ENCODE measurements at places on chromosomes 3 and 15. TPM values are rescaled to one million over a fixed set of nuclear protein-coding genes. Genes with fewer than 3 reads are reported as not detected.

Gene MGLL
- 11.6 TPM for total RNA-seq

Gene ADGRG7
- not detected for total RNA-seq

Gene NRROS
- total RNA-seq = 1.9 TPM

Gene SIAH2
- 17.1 TPM for total RNA-seq

Gene ABI3BP
- 2.7 TPM for total RNA-seq

Gene ANKRD34C
- total RNA-seq = 2.4 TPM

Gene IL16
- 1.8 TPM for total RNA-seq

DNA sequence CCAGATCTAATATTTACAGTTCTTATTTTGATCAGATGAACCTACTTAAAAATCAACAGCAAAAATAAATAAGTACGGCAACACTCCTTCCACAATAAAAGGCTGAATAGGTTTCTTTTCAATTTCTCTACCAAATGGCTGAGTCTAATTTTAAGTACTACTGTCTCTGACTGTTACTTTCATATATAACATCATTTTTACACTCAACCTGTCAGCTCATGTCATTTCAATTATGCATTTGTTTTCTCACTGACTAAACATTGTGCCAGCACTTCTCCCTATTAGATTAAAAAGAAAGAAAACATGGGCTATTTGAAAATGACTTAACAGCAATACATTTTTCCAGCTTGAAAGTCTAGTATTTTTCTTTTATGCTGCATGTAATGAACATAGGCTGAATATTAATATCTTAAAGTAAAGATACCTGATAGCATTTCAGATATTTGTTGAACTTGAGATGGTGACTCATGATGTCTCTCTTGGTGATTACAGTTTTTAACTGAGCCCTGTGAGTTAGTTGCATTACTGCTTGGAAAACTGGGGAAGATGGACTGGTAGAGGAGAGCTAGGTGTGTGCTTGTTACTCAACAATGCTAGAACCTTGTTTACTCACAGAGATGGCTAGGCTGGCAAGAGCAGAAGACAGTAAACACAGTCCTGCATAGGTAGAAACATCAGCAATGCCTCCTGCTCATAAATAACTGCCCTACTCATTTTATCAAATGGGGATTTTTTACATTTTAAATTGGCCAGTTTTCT, 73.9 kb downstream of the PEX5L start:
- no peak for DNase-seq

GRCh38 chr15:84570164-84570735, 30.6 kb upstream of the ZSCAN2 start:
- no peak for DNase-seq

DNA sequence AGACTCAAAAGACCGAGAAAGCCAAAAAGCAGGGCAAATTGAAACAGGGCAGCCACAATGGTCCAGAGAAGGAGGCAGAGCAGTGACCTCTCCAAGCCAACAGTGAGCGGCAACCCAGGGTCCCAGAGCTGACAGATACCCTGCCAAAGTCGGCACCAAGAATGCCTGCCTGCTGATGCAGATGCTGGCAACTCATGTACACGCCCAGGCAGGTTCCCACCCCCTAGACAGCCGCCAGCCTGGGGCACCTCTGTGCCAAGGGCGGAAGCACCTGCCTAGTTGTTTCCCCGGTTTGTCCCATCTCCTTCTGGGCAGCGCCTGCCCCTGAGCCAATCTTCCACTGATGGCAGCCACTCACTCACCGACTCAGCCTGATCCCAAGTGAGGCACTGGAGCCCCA, 22.1 kb downstream of the KLHL25 start:
- no peak for DNase-seq

DNA sequence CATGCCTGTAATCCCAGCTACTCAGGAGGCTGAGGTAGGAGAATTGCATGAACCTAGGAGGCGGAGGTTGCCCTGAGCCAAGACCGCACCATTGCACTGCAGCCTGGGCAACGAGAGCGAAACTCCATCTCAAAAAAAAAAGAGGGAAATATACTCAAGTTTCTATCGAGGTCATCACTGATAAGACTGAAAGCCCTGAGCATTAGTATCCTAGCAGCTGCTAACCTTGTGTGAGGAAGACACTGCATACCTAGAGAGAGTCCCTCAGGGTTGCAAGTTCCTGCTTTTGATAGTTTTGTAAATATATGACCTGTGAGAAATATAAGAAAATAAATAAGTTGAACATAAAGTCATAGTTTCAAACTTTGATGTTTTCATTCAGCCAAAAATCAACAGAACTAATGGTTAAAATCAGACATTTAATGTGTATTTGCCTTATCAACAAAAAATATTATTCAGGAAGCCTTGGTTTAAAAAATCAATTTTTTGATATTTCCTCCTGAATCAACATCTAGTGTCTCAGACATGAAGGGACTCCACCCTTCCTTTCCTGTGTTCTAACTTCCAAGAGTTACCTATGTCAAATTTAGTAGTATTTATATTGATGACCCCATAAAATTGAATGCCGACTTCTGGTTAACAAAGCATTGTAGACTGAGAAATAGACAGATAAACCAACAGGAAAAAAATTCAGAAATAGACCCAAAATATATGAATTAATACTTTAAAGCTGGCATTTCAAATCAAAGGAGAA, 19.8 kb upstream of the USP3 start:
- DNase-seq = no peak

- no peak for DNase-seq
These were observed 361.0 kb upstream of the IL12A start for GRCh38 chr3:159627634-159628033.

- DNase-seq = no peak
These were observed 91.2 kb downstream of the CACNA1D start for GRCh38 chr3:53585627-53586026.

DNA sequence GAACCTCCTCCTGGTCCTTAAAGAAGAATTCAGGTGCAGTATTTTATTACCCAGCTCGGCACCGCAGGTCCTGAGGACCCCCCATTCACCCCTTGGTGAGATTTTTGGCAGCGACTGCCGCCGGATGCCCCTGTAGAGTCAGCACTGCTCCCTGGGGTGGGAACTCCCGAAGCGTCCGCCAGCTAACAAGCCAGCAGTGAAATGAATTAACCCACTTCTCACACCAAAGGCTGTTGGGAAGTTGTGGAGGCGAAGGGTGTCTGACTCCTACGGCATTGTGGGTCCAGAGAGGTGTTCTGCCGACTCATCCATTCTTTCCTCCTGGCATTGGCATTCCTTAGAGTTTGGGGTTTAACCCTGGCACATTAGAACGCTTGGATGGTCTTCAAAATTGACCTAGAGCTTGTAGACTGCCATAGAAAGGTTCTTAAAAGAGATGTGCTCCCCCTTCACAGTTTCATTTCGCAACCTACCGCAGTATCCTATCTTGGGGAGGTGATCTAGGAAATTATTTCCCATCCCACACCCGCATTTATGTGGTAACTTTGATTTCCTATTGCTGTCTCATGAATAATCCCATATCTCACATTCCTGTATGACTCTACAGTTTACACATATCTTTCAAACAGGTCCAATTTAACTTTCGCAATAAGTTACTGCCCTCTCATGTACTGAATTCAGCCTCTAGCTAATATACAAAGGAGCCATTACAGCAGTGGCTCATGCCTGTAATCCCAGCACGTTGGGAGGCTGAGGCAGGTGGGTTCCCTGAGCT, 879 bp upstream of the EIF5A2 start:
- no peak for DNase-seq

DNA sequence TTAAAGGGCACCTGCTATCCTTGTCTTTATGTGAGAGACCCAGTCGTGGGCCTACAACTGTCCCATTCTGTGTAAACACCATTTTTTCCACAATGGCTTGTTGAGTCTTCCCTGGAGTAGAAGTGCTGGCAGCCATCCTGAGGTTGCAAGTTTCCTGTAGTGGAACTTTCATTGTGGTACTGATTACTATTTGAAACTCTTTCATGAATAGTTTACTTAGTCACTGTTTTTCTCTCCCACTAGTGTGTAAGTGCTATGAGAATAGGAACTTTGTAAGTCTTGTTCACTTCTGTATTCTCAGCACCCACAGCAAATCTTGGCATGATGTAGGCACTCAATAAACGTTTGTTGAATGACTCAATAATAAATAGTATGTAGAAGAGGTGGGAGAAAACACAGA, 48.6 kb downstream of the RARB start:
- DNase-seq = no peak

GRCh38 chr3:66220066-66220465, 735 bp upstream of the SLC25A26 start:
- DNase-seq = no peak

DNA sequence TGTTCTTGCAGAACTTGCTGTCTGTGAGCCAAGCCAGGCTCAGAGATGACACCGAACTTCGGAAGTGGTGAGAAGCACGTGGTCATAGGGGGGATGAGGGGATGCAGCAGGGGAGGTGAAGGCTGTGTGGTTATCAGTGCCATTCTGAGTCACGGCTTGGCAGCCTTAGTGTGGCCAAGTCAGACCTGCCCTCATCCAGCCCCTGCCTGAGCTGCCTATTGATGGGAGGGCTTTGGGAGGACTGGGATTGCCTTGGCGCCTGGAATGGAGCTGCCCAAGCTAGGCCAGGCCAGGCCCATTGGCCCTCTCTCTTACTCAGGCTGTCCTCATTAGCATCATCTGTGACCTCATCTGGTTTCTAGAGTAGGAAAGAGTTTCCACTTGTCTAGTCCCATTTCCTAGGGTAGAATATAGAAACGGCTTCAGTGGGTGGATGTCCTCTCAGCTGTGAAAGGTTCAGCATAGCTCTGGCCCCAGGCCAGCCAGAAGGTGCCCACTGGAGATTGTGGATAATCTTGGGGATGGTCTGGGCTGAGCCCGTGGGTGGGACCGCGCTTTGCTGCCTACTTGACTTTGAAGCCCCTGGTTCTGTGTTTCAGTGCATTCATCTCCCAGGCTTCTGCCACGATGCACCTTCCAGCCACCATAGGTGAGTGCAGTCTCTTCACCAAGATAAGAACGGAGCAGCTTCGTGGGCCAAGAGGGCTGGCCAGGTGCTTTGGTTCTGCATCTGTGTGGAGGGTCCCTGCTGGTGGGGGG, 7.2 kb downstream of the FAH start:
- no peak for DNase-seq

DNA sequence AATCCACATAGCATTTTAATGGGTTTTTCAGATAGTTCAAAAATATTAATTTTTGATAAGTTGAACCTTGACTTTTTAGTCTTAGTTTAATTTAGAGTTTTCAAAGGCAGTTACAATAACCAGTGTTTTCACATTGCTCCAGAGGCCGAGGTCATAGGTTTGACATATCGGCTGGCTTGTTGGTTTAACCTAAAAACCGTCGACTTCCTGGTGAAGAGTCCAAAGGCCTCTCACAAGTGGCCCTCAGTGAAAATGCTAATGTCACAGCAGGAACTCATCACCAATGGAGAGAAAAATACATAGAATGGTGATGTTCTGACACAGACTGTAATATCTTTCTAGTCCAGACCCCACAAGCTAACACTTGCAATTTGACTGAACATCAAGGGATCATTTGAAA, 642.3 kb downstream of the PLOD2 start:
- DNase-seq = no peak

DNA sequence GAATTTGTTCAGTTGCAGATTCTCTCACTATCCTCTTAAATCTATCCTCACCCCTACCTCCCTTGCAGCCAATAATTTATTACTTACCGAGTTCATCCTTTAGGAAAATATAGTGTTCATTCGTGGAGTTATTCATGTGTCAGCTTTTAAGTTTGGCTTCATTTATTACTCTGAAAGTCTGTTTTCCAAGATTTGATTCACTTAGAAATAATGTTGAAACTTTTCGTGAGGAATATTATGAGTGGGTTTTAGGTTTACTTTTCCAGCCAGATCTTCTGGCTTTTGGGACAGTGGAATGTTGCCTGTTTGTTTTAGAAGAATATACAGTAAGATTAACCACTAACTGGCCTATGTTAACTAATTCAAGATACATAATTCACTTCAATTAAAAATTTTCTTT, 161.0 kb upstream of the CGNL1 start:
- no peak for DNase-seq

DNA sequence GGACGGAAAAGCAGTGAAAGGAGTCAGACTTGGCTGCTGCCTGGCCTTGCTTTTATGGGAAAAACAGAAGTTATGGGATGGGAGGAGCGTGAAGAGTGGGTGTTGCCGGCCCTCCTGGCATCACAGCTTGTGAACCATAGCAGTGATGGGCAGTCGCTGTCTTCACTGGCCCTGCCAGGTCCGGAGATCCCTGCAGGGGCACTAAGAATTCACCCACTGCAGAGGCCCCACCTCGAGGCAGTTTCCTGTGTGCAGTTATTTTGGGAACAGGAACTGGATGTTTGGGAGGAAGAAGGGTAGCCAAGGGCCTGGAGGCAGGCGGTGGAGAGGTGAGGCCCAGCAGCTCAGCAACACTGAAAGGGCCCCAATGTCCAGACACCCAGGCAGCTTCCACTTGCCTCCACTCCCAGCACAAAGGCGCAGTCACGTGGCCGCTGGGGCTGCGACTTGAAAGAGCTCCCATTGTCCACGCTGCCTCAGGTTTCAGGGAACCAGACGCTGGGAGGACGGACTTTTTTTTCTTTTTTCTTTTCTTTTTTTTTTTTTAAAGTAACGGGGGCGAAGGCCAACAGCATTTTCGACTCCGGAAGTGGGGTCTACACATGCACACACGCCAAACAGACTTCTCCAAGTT, 255.6 kb downstream of the ZNF621 start:
- DNase-seq = peak; percentile 66

DNA sequence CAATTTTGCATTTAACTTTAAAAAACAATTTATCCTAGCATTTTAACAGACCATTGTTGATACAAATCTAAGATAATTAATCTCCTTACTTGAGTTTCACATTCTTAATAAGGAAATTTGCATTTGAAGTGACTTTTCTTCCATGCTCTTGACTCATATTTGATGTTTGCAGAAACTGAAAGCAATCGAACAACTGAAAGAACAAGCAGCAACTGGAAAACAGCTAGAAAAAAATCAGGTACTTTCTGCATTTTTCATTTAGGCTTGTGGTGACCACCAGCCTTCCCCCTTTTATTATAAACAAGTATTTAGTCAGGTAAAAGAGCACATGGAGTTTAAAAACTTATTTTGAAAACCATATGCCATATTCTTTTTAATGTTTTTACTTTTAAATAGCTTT, 20.1 kb upstream of the SELENOT start:
- no peak for DNase-seq

GRCh38 chr3:101259485-101260341, 60.7 kb downstream of the IMPG2 start:
- no peak for DNase-seq

DNA sequence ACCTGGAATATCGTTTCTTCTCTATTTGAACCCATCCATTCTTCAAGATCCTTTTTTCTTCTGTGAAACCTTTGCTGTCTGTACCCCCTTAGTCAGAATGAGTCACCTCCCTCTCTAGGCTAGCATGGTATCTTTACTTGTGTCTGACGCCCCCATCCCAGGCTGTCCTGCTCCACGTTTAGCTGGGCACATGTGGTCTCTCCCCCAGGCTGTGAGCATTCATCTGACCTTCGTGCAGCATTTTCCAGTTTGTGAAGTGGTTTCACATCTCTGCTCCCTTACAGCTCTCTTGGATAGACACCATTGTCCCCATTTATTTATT, 14.3 kb upstream of the TLE3 start:
- no peak for DNase-seq

GRCh38 chr3:10518506-10519150, 13.2 kb upstream of the ATP2B2 start:
- DNase-seq = no peak

GRCh38 chr3:69352305-69353087, 33.4 kb downstream of the FRMD4B start:
- no peak for DNase-seq

- no peak for DNase-seq
These were observed 243.7 kb downstream of the CHST2 start for GRCh38 chr3:143363276-143363675.

All from cerebellum (tissue), 4 donors.